SJCRH30 (cell line): ENCODE measurements at places on chromosomes 7 and 10. TPM values are rescaled to one million over a fixed set of nuclear protein-coding genes. Genes with fewer than 3 reads are reported as not detected.

DNA sequence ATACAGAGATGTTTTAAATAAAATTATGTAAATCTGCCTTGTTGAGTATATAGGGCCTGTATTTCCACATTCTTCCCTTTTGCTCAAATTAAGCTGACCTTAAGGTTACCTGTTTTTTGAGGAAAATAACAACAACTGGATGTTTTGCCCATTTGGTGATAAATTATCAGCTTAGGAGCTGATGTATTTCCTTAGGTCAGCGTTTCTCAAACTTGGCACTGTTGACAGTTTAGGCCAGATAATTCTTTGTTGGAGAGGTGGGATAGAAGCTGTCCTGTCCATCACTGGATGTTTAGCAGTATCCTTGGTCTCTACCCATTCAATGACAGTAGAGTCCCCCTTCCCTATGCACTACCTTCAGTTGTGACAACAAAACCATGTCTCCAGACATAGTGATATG is 7.2 kb downstream of the GSTO2 start:
- no peak for DNase-seq

- DNase-seq, result peak; percentile 9
These were observed 36.9 kb downstream of the TAF3 start for GRCh38 chr10:7855205-7855604.

DNA sequence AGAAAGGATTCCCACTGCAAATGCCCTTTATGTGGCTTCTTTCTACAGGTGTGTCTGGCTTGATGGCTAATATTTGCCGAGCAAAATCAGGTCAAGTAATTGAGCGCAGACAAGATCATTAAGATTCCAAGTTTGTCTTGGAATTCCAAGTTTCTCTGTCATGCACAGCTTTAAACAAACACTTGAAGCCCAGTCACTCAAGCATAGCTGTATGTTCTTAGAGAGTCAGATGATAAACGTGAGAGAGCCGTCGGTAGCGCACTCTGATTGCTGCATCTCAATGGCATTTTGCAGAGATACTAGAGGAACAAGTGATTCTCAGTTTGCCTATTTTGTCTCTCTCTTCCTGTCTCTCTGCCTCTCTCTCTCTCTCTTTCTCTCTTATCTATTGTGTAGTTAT is 658 bp downstream of the DMBT1 start:
- no peak for DNase-seq

The LBX1 gene
- 13.5 and 13.7 TPM in 2 replicates for total RNA-seq

DNA sequence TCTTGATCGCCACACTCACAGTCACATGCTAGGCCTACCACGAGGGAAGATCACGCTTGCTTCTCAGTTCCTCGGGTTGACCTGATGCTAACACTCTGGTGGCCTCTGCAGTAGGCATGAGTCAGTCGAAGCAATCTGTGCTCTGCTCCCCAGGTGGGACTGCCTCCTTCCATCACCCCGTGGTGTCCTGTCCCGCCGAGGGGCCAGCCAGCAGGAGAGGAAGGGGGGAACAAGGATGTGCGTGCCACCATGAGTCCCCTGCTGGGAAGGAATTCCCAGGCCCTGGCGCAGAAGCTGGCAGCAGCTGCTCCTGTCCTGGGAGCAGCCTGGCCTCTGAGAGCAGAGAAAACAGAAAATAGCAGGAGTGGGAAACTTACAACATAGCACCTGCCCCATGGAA is 695.0 kb upstream of the NRP1 start:
- DNase-seq, result peak; percentile 5

GRCh38 chr10:7405637-7406036 is 5.2 kb downstream of the SFMBT2 start:
- no peak for DNase-seq

DNA sequence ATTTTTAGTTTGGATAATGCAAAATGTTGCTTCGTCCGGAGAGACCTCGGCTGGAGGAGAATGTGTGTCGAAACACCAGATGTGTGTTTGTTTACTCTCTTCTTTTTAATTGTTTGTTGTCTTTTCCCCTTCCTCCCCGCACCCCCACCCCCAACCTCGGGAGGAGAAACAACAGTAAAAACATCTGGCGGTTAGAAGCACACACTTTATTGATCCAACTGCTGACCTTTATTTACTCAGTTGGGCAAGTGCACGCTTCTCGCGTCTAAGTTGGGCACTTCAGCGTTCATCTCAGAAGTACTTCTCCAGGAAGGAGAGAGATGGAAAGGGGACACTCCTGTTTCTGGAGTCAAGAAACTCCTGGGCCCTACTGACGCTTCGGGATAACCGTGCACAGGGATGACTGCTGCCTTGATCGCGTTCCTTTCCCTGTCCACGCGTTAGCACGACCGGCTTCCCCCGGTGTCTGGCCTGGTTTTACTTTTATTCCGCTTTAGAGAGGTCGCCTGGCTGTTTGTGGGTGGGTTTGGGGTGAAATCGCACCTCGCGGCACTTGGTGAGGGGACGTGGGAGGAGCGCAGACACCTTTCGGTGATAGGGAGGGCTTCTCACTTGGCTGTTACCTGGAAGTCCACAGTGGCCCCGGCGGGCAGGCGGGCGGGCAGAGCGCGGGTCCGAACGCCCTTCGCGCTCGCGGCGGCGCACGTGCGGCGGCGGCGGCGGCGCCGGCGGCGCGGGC is 168.3 kb upstream of the PPP1R3A start:
- DNase-seq, result peak; percentile 74

GRCh38 chr10:69425511-69426298 is 9.0 kb upstream of the TACR2 start:
- DNase-seq, result no peak

DNA sequence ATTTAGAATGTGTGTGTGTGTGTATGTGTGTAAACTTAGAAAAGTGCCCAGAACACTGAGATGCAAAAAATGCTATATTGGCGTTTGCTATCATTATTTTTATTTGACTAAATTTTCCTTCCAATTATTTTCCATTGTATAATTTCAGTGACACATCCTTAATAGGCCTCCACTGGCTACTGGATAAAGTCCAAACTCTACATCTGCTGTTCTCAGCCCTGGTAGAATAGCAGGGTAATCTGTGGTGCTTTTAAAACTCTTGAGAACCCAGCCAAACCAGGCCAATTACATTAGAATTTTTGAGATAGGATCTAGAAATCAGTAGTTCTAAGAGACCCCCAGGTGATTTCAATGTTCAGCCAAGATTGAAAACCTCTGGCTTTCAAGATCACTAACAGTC is 66.4 kb downstream of the ZNF503 start:
- no peak for DNase-seq

DNA sequence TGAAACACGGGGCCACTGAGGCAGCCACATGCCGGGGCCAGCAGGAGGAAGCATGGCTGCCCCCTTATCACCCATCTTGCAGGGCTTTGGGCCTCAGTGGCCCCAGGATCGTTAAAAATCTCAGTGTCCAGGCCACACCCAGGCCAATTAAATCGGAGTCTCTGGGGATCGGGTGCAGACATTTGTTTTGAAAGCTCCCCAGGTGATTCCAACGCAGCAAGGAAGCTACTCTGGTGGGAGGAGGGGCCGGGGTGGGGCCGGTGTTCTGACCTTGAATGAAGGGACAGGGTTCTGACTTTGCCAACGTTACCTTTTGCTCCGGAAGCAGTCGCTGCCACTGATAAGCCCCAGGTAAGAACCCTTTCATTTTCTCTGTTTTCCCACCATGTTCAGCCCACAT is 412.3 kb upstream of the FOXK1 start:
- DNase-seq, result no peak

DNA sequence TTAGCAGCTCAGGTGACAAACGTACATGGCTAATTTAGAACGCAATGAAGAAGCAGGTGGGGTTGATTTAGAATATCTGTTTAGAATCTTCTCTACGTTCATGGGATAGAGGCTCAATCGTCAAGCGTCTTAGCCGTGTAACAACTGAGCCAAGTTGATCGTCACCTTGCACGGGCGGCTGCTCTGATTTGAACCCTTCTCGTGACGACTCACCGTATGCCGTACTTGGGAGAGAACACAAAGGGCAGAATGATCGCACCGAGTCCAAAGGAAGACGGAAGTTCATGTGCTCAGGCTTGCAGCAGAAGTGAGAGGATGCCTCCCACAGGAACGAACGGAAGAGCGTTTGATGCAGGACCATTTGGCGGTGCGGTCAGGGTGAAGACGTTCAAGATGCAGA is 108.3 kb upstream of the TCERG1L start:
- DNase-seq, result no peak

The PNLIPRP3 gene
- total RNA-seq, result 0.10 TPM in 1 of 2 replicates, not detected in the other

- DNase-seq, result no peak
These were observed 19.2 kb upstream of the OR6B1 start for GRCh38 chr7:143980746-143981510.

DNA sequence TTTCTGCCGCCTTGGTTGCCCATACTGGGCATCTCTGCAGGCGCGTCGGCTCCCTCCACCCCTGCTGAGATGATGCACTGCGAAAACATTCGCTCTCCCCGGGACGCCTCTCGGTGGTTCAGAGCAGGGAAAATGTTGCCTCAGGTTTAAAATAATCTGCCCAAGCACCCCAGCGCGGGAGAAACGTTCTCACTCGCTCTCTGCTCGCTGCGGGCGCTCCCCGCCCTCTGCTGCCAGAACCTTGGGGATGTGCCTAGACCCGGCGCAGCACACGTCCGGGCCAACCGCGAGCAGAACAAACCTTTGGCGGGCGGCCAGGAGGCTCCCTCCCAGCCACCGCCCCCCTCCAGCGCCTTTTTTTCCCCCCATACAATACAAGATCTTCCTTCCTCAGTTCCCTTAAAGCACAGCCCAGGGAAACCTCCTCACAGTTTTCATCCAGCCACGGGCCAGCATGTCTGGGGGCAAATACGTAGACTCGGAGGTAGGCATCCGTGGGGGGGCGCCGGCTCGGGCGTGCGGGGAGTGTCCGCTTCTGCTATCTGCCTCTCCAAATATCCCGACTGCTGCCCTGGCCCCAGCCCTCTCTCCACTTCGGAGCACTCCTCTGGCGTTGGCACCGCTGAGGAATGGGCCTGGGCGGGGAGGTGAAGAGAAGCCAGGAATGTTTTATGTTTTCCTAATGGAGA is at the start of gene CAV1:
TSS of gene CAV1 (plus strand) at position 428 of the 689 bp plus-strand sequence. CDS start at position 455, 27 bp downstream.
- DNase-seq, result peak; percentile 82

The RADIL gene
- total RNA-seq, result 0.12 and 0.23 TPM in 2 replicates

- DNase-seq, result no peak
These were observed 83.9 kb downstream of the PIP4K2A start for GRCh38 chr10:22630234-22631174.

The DDC gene
- not detected in 2 replicates for total RNA-seq

DNA sequence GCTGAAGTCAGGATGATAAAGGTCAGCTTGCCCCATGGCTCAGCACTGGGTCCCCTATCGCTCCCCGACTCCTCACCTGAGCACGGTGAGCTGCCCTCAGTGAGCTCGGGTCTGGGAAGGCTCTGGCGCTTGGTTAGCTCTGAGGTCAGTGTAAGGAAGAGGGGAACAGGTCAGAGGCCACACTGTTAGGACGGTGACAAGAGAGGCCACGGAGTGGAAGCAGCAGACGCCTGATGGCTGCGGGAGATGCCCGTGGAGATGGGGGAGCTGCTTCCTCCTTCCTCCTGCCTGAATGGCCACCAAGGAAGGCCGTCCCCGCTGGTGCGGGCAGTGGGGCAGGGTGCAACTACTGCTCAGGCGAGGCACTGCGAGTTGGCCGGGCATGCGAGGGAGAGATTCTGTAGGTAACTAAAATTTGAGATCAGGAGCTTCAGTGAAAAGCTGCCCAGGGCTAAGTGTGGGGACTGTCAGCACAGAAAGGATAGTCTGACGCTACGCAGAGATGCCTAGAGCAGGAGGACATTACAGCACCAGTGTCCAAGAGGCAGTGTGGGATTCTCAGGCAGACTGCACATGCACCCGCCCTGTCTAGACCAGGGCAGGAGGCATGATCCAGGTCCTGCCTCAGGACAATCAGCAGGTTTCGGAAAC is 231.3 kb upstream of the GRB10 start:
- DNase-seq, result no peak

The CDK5 gene
- total RNA-seq, result 34.3 and 39.2 TPM in 2 replicates
